PC-9 (cell line): ENCODE measurements at places on chromosomes 6 and 20.

GRCh38 chr20:64090165-64090564, 6.0 kb upstream of the LKAAEAR1 start:
- no peak for DNase-seq

DNA sequence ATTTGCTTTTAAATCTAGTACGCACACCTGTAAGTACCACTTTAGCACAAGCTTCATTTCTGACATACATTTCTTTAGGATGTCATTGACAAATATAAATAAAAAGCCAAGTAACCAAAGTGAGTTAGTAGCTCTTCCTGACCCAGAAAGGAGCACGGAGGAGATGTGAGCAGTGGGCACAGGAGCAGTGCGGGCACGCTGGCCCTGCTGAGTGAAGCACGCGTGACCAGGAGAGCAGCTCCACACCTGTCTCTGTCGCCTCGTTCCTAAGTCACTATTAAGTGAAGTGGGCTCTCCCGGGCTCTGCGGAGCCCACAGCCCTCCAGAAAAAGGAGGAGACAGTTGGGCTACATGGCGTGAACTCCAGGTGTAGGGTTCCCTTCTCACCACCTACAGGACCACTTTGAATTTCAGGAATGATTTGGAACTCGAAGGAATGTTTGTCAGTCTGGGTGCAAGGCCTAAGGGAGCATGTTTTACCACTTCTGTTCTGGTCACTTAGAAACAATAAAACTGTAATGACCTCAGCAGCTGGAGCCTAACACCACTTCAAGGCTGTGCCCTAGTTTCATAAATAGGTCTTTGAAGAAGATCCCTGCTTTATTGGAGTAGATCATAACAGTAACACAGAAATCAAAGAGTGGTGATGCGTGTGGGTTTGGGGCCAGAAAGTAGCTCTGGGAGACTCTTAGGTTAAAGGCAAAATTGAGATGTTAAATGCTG, 95.9 kb downstream of the FAM120B start:
- DNase-seq = no peak

DNA sequence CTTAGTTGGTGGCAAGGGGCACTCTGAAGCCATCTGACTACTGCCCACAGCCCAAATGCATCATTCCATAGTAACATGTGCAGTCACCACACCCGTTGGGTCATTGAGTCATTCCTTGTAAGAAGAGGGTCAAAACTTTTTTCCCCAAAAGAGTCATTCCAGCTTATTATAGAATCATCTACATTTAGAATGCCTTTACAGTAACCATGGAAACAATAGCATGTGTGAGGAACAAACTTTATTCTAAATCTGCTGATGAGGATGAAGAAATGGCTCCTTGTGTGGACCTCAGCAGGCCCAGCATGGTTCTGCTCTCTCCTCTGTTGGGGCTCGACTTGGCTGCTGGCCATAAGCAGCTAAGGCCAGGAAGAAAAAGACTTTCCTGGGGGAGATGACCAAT, 111.2 kb upstream of the PTPRT start:
- DNase-seq = no peak

DNA sequence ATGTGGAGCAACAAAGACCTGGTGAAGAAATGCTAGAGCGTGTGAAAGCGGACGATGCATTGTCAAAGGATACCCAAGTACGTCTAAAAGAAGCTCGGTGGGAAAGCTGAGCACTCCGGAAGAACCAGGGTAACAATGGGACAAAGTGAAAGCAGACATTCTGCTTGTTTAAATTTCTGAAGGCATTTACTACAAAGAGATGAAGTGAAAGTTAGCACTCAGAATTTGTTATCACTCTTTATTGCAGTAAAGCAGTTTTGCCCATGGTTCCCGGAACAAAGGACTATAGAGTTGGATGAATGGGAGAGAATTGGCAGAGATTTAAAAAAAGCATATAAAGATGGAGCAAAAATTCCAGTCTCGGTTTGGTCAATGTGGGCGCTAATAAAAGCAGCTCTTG, 12.8 kb upstream of the IRAK1BP1 start:
- no peak for DNase-seq

- DNase-seq = no peak
These were observed 28.6 kb upstream of the SLC52A3 start for GRCh38 chr20:796921-797320.

- no peak for DNase-seq
These were observed 182.7 kb upstream of the OLIG3 start for GRCh38 chr6:137676888-137677287.

DNA sequence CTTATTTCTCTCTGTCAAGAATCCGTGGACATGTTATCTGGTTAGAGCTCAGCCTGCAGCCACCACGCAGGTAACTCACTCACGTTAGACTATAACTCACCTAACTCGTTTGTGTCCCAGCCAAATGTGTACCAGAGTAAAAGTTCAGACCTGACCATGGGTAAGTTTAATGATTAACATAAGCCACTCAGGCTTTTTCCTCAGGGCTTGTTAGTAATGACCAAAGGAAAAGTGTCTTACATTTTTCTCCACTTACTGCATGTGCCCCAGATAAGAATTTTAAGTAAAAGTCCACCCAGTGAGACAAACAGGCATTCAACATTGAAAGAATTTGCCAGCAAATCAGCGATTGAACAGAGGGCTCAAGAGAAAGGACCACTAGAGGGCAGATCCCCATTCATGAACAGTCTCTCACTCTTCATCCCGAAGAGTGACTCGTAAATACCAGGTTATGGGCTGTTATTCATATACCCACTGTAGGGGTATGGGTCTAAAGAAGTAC, at the start of gene PKHD1:
Gene PKHD1 (minus strand): TSS at position 116 of the 502 bp plus-strand sequence. CDS start 2,680 bp downstream, outside the sequence.
- no peak for DNase-seq
